ENCODE measurements at places on chromosomes 12 and 14. TPM values are rescaled to one million over a fixed set of nuclear protein-coding genes. Genes with fewer than 3 reads are reported as not detected.

Gene TAS2R8
- not detected for total RNA-seq

Gene RNFT2
- 11.2 TPM for total RNA-seq

Gene SRP54
- 58.2 TPM for total RNA-seq

Gene C12orf50
- total RNA-seq = not detected

Gene CD4
- total RNA-seq = 224 TPM

Gene KLRG1
- 12.6 TPM for total RNA-seq

Gene LTB4R2
- total RNA-seq = 21.0 TPM

Gene ASCL1
- not detected for total RNA-seq

Gene ARPC3
- 394 TPM for total RNA-seq

Gene TCP11L2
- 39.7 TPM for total RNA-seq

Gene WASHC3
- 57.6 TPM for total RNA-seq

Gene TTC8
- 1.3 TPM for total RNA-seq

Gene ADCY6
- not detected for total RNA-seq

Gene RIMBP2
- not detected for total RNA-seq

Gene KRT81
- not detected for total RNA-seq

Gene VEZT
- 37.1 TPM for total RNA-seq

Gene ENTPD5
- total RNA-seq = 10.5 TPM

Gene RNASE4
- total RNA-seq = 0.41 TPM

Gene MIP
- total RNA-seq = not detected

Gene APOF
- not detected for total RNA-seq

Gene IL22
- not detected for total RNA-seq

Gene MLXIP
- total RNA-seq = 52.0 TPM

Gene RPS6KL1
- 7.6 TPM for total RNA-seq

Gene MGST1
- total RNA-seq = not detected

Gene ART4
- total RNA-seq = not detected

Gene KRT73
- 4.5 TPM for total RNA-seq

Gene WNT1
- 0.73 TPM for total RNA-seq

Gene FAM186B
- 0.19 TPM for total RNA-seq

Gene GRIN2B
- not detected for total RNA-seq

Gene SOAT2
- 0.84 TPM for total RNA-seq

Gene PRORP
- total RNA-seq = 45.2 TPM

Gene P2RX2
- not detected for total RNA-seq

Gene ARHGAP9
- total RNA-seq = 211 TPM

Gene NOXRED1
- 0.36 TPM for total RNA-seq

Gene OTX2
- not detected for total RNA-seq

Gene PTHLH
- not detected for total RNA-seq

Gene LRRIQ1
- total RNA-seq = not detected

Gene CLEC12A
- total RNA-seq = 0.53 TPM

Gene GLIPR1
- total RNA-seq = 23.5 TPM

Gene STAB2
- total RNA-seq = not detected

Gene MYH6
- not detected for total RNA-seq
